Peyer's patch (tissue), 4 donors: ENCODE measurements at places on chromosomes 11 and 22.
A peak's percentile ranks its signal among the peaks of the same experiment; 100 is the strongest.

GRCh38 chr11:112212290-112212689 is 13.9 kb upstream of the PTS start:
- H3K36me3 ChIP-seq, result no peaks in the 10 kb centered on the region
- no peaks in the 10 kb centered on the region for H3K4me1 ChIP-seq
- no peaks in the 10 kb centered on the region for H3K27me3 ChIP-seq
- no peak for DNase-seq

DNA sequence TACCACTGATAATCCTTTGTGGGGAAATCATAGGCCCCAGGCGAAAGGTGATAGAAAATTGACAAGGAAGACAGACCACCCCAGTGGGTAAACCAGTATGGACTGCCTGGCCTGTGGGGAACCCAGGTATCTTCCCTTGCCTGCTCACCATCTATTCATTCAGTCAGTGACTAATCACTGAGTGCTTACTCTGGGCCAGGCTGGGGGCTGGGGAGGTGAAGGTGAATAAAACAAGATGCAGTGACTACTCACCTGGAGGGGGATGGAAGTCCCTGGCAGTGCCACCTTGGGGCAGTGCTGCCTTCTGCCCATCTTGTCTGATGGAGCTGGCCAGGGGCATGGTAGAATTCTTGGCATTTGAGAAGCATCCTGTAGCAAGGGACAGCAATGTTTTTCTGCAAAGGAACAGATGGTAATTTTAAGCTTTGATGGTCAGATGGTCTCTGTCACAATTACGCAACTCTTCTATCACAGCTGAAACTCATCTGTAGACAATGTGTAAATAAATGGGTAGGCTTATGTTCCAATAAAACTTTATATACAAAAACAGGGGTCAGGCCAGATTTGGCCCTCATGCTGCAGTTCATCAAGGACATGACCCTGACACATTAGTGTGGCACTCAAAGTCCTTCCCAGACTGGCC is 4.6 kb downstream of the ISX start:
- no peaks in the 10 kb centered on the region for H3K4me1 ChIP-seq
- peak overlapping the region; percentile 71 for H3K4me3 ChIP-seq
- DNase-seq, result no peak
- no peaks in the 10 kb centered on the region for H3K27me3 ChIP-seq
- no peaks in the 10 kb centered on the region for H3K36me3 ChIP-seq

- H3K4me3 ChIP-seq, result no peak overlapping the region
- no peaks in the 10 kb centered on the region for H3K27me3 ChIP-seq
- no peak for DNase-seq
- no peak overlapping the region for H3K27ac ChIP-seq
- no peaks in the 10 kb centered on the region for H3K36me3 ChIP-seq
These were observed 35.3 kb downstream of the C11orf65 start for GRCh38 chr11:108431997-108432396.

- no peak overlapping the region for H3K27ac ChIP-seq
- no peak for DNase-seq
- H3K4me1 ChIP-seq, result peaks cover 6% of the 10 kb centered on the region
- no peaks in the 10 kb centered on the region for H3K27me3 ChIP-seq
- H3K36me3 ChIP-seq, result no peaks in the 10 kb centered on the region
These were observed 3.3 kb upstream of the TMPRSS4 start for GRCh38 chr11:118073554-118073953.

- no peaks in the 10 kb centered on the region for H3K36me3 ChIP-seq
- H3K27ac ChIP-seq, result peak overlapping the region; percentile 63
- H3K4me3 ChIP-seq, result no peak overlapping the region
- no peaks in the 10 kb centered on the region for H3K27me3 ChIP-seq
- DNase-seq, result no peak
These were observed 30.4 kb downstream of the SLC22A12 start for GRCh38 chr11:64621283-64622019.

DNA sequence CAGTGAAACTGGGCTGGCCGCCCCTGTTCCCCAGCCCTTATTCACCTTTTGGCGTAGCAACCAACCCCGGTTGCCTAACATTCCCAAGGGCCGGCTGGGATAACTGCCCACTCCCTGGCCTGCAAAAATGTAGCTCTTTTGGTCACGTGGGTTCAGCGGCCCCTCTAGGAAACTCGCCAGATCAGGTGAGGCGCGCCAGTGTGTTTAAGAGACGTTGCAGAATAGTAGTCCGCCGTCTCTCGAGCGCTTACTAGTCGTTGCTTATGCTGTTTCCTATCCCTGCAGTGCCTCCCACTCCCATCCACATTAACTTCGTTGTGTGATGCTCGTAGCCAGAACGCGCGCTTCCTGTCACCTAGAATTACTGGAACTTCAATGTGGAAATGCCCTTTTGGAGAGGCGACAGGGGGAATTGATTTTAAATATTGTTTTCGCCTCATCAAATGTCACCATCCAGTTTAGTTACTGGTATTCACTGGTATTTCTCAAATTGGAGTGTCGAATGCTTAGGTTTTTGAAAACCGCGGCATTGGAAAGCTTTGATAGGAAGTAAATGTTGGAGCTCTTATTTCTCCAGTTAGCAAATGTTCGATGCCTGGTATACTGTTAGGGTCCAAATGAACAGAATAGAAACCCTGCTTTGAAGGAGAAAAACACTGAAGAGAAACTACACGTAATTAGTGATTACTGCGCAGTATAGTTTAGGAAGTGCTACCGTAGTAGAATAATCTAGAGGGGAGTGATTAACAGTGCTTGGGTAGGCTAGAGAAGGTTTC is 823 bp downstream of the CEP57 start:
- H3K36me3 ChIP-seq, result no peaks in the 10 kb centered on the region
- peak overlapping the region; percentile 84 for H3K4me3 ChIP-seq
- peak overlapping the region; percentile 98 for H3K27ac ChIP-seq
- DNase-seq, result peak; percentile 73

DNA sequence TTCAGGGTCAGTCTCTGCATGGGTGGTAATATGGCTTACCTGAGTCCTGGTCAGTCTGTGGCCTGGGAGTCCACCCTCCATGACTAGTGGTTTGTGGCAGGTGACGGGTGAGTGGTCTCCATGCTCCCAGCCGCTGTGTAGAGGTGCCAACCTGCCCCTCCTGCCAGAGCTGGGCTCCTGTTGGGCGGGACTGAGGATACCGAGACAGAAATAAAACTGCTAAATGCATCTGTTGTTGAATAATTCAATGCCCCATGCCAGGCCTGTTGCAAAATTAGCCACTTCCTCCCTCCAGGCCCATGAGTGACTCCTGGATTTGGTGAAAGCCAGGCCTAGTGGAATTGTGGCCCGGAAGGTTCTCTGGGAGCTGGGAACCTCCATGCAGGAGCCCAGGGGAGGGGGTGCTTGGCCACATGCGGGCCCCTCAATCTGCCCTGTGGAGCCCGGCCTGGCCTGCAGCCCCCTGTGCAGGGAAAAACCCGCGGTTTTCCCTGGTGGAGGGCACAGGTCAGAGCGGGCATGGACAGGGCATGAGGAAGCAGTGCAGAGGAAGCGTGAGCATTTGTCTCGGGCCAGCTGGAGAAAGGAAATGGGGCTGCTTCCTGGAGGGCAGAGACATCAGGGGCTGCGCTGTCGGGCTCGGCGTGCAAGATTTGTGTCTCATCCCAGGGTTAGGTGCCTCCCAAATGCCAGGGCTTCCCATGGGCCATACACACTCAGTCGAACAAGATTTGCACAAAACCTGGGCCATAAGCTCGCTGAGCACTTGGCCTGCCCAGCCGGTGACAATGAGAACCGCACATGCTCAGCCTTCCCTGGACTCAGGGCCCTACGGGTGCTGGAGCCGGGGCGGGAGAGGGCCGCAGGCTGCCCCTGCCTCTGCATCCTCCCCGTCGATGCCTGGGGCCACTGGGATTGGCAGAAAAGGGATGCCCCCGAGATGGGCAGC is 66.9 kb downstream of the KCNQ1 start:
- no peak overlapping the region for H3K27ac ChIP-seq
- no peak for DNase-seq
- H3K4me1 ChIP-seq, result no peaks in the 10 kb centered on the region

DNA sequence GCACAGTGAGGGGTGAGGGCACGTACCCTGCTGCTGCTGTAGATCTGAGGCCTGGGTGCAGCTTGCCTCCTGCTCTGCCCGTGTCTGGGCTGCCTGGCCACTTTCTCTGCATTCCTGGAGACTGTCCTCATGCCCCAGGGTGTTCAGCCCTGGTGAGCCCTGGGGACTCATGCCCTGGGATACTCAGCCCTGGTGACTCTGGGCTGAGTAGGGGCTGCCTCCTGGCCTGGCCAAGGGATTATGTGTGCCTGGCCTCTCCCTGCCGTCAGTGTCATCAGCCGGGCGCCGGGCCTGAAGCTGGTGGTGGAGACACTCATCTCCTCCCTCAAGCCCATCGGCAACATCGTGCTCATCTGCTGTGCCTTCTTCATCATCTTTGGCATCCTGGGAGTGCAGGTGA is 94.7 kb downstream of the CACNA1I start:
- no peaks in the 10 kb centered on the region for H3K27me3 ChIP-seq
- DNase-seq, result no peak
- H3K36me3 ChIP-seq, result no peaks in the 10 kb centered on the region
- no peak overlapping the region for H3K4me3 ChIP-seq
- H3K27ac ChIP-seq, result no peak overlapping the region
